ENCODE measurements at places on chromosomes 4 and X. TPM values are rescaled to one million over a fixed set of nuclear protein-coding genes. Genes with fewer than 3 reads are reported as not detected.

DNA sequence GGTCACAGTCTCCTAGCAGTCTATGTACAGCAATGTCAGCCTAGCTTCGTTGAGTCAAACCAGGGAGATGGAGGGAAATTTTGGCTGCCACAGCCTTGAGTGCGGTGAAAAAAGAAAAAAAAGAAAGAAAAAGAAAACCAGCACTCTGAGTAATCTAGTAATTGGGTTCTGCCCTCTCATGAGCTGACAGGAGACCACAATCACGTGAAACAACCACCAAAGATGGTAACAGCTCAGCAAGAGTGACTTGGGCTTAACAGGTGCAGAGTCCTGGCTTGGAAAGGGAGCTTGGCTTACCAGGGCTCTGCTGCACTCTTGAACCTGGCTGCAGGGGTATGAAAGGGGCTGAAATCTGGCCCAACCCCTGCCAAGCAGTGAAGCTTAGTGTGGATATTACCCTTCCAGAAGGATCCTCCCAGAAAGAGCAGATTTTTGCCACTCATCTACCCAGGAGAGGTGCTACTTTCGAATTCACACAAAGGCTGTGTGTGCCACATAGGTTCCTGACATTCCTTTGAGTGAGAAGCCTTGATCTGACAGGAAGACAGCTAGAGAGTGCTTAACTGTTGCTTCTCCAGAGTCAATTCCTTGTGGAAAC is 350.3 kb downstream of the PTTG2 start:
- no peak for DNase-seq

Gene SORBS2
- 76.6 TPM for polyA plus RNA-seq

GRCh38 chrX:134570509-134570846 is 87.8 kb downstream of the PLAC1 start:
- DNase-seq, result no peak

DNA sequence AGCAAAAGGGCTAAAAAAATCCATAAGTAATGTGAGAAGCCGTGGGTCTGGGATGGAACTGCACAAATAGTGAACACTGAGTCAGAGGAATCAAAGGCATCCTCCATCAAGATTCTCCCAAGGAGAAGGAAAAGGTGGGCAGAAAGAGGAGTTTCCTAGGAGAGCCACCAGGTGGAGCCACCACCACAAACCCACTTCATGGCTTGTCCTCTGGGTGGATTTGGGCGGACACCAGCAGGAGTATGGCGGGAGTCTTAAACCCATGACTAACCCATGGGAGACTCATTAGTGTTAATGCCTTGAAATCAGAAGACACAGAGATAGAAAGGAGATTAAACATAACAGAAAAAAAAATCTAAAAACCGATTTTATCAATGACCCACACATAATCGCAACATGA is 147.7 kb downstream of the SH3KBP1 start:
- DNase-seq, result no peak

- no peak for DNase-seq
Observed at GRCh38 chrX:19823031-19823430, 64.4 kb downstream of the SH3KBP1 start.

- DNase-seq, result no peak
Observed at GRCh38 chrX:15745179-15745578, 7.1 kb downstream of the CA5B start.

DNA sequence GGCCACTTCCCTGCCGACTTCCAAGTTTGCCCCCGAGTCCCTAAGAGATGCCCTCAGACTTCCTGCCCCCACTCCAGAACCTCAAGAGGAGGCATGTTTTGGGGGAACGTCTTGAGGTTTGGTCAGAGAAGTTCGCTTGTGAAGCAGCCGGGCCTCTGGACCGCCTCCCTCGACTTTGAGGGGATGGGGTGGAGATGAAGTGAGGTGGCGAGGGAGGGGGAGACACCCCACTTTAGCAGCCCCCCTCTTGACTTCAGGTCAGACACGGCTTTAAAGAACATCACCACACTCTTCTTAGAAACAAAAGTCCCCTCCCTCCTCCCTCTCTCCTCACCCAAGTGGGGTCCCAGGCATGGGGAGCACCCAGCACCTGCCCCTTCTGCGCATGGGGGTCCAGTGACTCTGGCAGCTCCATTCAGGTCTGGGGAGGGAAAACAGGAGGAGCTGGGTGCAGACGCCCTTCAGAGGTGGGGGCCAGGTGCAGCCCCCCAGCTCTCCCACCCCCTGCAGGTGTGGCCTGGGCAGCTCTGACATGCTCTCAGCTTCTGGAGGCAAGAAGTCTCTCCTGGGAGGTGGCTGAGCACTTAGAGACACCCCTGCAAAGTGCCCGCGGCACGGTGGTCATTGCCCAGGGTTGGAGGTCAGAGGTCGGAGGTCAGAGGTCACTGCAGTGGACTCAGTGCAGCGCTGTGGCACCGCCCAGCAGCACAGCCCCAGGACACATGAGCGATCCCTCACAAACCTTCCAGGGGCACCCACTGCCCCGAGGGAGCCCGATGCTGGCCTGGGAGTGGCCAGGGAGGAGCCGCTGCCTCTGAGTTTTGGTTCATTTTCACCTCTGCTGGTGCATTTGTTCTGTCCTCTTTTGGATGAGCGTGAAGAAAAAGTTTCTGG is 108.8 kb downstream of the CPZ start:
- no peak for DNase-seq

DNA sequence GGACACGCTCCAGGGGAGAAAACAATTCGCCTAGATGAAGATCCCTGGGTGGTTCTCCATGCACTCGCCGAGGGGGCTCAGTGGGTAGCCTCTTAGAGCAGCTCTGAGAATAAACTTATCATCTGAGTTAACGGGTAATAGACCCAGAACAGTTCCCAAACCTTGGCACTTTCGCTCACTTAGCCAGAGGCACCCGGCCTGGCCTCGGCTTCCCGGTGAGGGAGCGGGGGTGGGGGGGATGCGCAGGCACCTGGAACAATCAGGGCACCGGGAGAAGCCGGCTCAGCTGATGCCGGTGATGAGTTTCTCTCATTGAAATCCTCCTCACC is 405 bp upstream of the ZAR1 start:
- no peak for DNase-seq

DNA sequence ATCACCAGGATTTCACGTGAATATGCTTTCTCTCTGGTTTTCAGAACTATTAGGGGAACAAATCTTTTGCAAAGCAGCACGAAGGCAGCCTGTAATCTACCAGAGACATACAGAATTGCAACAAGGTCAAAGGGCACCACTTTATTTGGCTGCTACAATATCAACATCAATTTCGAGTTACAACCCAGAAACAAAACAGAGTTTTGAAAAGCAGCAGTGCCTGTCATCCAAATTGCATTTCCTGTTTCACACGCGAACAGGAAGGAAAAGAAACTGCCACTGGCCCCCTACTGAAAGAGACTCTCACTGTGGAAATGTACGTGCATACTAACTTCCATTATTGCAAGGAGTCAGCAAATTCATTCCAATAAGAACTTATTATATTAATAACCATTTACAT is 17.1 kb upstream of the C1QTNF7 start:
- no peak for DNase-seq

DNA sequence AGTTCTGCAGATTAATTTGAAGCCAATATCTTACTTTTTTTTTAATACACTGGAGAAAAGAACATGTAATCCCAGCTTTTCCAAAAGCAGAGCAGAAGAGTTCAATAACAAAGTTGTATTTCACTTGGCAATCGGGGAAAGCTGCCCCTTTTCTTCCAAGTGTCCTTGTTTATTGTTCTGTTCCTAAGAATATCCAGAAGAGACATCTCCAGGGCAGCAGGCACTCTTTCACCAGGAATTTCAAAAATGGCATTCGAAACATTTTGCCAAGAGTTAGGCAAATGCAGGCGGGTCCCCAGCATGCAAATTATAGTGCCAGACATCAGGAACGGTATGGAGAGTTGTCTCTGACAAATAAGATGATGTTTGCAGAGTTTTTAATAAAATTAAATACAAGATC is 494.5 kb downstream of the BCOR start:
- DNase-seq, result no peak

Gene HAND2
- not detected for polyA plus RNA-seq

GRCh38 chr4:67160394-67160793 is 384.9 kb downstream of the CENPC start:
- no peak for DNase-seq

Gene TGIF2LX
- polyA plus RNA-seq, result not detected

Gene FRMPD4
- polyA plus RNA-seq, result 0.18 TPM

GRCh38 chr4:139144911-139145551 is 32.0 kb downstream of the ELF2 start:
- no peak for DNase-seq

DNA sequence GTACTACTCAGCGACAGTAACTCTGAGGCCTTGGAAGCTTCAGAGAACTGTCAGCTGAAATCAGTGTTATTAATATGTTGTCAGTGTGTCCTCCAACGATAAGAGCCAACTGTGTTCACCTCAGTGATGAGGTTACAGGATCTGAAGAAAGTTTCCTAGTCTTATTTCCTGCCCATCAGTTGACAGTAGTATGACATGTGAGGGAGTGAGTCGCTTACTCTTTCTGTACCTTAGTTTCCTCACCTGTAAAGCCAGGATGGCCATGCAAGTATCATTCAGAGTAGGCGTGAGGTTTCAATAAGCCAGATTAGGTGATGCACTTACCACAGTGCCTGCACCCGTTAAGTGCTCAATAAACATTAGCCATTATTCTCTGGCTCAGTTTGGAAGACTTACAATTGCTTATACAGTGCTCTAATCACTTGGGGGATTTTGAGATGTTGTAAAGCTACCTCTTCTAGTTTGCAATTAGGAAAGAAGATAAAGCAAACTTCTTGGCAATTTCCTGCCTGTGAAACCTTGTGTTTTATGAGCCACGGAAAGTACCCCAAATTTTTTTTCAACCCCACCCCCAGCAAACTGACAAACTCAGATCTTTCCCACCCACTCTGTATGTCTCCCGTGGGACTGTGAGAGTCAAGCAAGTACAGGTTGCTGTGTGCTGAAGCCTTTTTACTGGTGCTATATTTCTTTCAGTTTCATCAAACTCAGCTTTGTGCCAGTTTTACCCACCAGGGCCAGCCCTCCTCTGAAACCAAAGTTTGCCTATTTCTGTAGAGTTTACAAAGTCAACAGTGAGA is 62.2 kb downstream of the ANXA3 start:
- DNase-seq, result no peak

- DNase-seq, result no peak
Observed at GRCh38 chr4:99617374-99617773, 40.3 kb downstream of the C4orf54 start.

GRCh38 chr4:124974152-124974551 is 261.6 kb upstream of the ANKRD50 start:
- no peak for DNase-seq

GRCh38 chrX:18855919-18856644 is 127.8 kb downstream of the PHKA2 start:
- no peak for DNase-seq

Gene CLNK
- polyA plus RNA-seq, result 0.91 TPM

DNA sequence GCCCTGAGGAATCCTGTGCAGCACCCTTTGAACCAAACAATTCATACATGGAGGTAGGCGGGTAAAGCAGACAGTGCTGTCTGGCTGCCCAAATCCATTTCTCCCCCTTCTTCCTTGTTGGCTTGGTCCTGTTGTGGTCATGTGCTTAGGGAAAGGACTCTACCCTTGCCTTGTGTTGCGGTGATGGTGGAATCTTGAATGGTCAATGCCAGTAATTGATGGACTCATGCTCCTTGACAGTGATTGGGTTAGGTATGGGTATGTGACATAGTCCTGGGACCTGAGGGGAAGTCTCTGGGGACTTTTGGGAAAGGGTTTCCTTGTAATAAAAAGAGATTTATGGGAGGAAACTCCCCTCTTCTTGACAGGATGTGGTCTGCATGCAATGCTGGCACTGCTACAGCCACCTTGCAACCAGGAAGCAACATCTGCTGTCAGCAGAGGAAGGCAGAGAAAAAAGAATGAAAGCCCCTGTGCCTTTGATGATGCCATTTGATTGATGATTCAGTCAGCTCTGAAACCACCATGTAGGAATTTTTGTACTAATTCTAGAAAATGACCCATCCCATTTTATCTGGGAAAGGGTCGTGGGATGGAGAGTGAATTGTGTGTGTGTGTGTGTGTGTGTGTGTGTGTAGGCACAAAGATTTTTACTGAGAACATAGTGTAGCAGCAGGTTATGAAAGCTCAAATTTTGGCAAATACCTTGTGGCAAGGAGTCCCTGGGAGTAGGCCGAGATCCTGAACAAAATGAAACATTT is 30.0 kb upstream of the HUWE1 start:
- no peak for DNase-seq

DNA sequence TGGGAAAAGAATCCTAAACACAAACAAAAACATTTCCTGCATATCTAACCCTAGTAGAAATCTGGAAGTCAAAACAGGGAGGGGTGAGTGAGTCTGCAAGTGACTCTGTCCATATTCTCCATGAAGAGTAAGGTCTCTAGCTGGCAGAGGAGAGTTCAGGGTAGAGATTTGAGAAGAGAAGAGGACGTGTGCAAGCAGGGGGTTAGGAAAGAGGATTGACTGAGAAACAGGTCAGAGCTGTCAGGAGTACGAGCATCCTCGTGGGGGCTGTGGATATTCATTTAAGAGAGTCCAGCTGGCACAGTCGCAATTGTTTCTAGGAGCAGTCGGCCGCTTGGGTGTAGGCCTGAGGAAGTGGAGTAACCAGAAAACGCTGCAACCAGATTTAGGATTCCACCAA is 27.9 kb downstream of the PROM1 start:
- DNase-seq, result no peak

Gene LRCH2
- polyA plus RNA-seq, result 15.3 TPM

GRCh38 chrX:24668111-24668510 is 21.0 kb upstream of the PCYT1B start:
- DNase-seq, result no peak

DNA sequence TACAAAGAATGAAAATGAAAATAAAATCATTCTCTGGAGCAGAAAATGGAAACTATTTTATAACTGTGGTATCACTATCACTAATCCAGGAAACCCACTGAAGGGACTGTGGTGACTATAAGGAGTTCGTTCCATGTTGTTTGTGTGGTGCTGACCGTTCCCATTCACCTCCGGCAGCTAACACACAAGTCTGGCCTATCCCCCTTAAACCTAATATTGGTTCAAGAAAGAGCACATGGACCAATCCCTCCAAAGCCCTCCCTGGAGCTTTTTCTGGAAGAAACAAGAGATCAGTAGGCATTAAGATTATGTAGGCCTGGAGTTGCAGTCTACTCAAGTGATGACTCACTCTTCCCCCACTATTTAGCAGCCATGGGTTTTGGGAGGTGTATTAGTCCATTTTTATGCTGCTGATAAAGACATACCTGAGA is 25.9 kb upstream of the FAM241A start:
- no peak for DNase-seq

Measured in left kidney (tissue), 8 donors.